ENCODE measurements at places on chromosomes 16 and 17.

DNA sequence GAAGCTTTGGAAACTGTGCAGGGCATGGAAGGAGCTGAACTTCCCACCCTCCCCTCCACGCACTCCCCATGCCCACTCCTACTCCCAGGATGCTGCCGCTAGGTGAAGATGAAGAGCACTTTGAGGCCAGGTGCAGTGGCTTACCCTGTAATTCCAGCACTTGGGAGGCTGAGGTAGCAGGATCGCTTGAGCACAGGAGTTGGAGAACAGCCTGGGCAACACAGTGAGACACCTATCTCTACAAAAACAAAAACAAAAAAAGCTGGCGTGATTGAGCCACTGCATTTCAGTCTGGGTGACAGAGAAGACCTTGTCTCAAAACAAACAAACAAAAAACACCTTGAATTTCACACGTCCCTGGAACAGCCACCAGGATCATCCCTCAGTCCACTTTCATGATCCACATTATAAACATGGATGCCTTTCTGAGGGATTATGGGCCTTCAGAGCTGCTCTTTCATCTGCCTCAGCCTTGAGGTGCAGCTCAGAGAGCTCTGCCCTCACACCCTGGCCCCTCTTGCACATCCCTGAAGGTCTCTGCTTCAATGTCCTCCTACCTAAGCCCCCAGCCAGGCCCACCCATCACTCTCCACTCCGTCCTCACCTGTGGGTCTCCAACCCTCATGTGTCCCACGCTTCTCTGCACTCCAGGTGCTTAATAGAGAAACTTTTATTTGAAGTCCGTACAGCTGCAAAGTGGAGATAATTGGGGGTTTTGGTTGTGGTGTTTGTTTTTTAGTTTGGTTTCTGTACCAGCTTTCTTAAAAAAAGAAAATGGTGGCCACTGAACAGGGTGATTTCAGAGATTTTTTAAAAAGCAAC, 25.8 kb downstream of the PHB1 start:
- no peak for DNase-seq

GRCh38 chr17:19292377-19292711, 55.2 kb downstream of the EPN2 start:
- DNase-seq = no peak

DNA sequence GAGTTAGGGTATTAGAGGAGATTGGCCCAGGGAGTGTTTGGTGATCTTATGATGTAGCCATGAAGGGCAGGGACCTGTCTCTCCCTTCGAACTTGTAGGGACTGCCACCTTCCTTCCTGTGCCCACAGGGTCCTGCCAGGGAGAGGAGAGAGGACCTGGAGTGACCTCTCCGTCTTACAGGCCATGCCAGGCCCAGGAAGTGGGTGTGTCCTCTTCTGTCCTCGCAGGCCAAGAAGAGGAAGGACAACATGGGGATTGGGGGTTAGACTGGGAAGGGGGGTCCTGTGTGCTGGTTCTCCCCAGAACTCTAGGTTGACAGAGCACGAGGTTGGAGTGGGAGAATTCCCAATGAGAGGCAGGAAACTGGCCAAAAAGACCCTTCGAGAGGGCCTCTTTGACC, 43.4 kb upstream of the TAC4 start:
- DNase-seq = no peak

GRCh38 chr17:39223907-39224777, 1.6 kb downstream of the STAC2 start:
- no peak for DNase-seq

GRCh38 chr16:89737341-89738071, 16.2 kb downstream of the ZNF276 start:
- no peak for DNase-seq

DNA sequence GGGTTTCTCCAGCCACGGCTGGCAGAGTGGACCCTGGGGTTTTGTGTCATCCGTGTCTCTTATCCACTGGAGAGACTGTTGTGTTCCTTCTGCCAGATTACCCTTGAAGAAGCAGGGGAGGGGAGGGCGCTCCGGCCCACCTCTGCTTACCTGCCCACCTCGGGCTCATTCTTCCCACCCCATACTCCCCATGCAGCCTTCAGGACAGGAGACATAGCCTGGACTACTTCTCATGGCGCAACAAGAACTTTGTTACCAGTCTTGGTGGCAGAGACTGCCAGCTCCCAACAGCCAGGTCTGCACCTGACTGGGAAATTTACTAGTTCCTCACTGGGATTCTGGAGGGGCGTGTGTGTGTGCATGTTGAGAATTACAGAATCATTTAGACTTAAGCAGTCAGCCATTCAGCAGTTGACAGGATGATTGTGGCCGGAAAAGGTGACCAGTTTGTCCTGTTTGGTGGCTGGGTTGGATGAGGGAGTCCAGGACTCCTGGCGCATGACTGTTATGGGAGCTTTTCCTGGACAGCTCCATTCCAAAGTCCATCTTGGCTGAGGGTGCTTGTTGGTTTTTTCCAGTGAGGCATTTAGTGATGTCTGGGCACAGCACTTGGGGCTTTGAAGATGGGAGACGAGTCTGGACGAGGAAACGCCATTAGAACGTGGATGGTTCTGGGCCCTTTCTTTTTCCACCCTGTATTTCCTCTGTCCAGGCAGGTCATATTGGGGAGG, 8.7 kb downstream of the GSE1 start:
- DNase-seq = no peak

DNA sequence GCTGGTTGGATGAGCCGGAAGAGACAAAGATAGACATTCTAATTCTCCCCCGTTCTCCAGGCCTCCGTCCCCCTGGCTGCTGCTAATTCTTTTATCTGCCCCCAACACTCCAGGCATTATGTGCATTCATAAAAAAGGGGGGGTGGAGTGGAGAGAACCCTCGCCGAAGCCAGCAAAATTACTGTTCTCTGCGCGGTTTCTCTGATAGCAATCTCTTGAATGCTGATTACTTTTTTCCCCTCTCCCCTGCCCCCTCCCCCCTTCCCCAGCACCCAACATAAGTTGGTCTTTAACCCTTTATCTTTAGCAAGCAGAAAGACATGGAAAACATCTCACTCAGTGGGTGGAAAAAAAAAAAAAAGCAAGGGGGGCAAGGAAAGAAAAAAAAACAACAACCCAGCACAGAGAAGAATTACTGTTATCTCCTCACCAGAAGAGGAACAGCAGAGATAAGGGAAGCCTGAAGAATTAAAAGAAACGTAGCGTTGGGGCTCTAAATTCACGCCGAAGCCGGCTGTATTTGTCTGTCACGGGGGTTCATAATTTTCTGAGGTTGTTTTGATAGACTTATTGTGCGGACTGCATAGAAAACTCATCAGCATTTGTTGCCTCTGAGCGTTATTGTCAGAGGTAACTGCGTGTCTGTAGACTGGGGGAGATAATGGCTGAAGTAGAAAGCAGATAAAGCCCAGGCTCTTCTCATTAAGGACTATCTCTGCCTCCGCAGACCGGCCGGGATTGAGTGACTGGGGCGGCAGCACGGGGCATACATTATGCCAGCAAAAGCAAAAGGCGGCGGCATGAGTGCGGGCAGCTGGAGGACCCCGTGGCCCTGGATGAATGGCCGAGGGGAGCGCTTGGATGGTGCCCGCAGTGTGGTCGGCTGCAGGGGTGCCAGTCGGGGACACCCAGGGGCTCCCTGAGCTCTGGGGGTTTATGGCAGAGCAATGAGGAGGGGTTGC, 126.9 kb downstream of the MRM1 start:
- DNase-seq = no peak

- DNase-seq = no peak
Measured at GRCh38 chr16:85752511-85753420, 1.9 kb upstream of the C16orf74 start.

DNA sequence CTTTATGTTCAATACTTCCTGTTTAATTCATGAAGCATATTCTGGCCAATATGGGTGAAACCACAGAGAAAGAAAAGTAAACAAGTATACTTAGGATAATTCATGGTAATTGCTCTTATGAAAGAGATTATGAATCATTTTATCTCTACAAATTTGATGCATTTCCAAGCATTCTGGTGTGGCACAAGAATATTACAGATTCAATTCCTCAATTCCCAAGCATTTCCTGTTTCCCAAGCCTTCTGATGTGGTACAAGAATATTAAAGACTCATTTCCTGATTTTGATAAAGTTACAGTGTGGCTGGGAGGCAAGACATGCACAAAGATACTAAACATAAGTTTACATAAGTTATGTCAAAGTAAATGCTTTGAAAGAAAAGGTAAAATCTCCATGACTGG, 126.1 kb upstream of the NUDT7 start:
- no peak for DNase-seq

GRCh38 chr17:2406271-2406902, 5.5 kb upstream of the MNT start:
- no peak for DNase-seq

GRCh38 chr17:68973098-68973846, 18.1 kb upstream of the ABCA8 start:
- peak; percentile 29 for DNase-seq

DNA sequence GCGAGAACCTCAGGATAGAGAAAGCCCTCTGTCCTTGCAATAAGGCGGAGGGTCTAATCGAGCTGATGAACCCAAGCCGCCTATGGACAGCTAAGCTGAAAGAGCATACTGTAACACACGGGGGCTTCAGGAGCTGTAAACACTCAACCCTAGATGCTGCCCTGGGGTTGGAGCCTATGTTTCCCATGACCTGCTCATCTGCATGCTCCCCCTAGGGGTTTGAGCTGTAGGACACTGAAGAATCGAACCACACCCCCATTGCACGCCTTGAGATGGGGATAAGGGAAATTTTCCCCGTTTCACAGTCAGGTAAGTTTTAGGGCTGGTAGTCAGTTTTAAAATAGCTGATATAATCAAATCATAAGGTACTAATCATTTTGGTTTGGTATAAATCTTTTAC, 675.6 kb upstream of the CDH8 start:
- DNase-seq = no peak

- no peak for DNase-seq
Measured at GRCh38 chr17:1398931-1399678, 917 bp downstream of the YWHAE start.

- no peak for DNase-seq
Measured at GRCh38 chr16:4788489-4788889, 344 bp upstream of the SEPTIN12 start.

GRCh38 chr17:74383141-74383540, 15.8 kb downstream of the GPR142 start:
- no peak for DNase-seq

DNA sequence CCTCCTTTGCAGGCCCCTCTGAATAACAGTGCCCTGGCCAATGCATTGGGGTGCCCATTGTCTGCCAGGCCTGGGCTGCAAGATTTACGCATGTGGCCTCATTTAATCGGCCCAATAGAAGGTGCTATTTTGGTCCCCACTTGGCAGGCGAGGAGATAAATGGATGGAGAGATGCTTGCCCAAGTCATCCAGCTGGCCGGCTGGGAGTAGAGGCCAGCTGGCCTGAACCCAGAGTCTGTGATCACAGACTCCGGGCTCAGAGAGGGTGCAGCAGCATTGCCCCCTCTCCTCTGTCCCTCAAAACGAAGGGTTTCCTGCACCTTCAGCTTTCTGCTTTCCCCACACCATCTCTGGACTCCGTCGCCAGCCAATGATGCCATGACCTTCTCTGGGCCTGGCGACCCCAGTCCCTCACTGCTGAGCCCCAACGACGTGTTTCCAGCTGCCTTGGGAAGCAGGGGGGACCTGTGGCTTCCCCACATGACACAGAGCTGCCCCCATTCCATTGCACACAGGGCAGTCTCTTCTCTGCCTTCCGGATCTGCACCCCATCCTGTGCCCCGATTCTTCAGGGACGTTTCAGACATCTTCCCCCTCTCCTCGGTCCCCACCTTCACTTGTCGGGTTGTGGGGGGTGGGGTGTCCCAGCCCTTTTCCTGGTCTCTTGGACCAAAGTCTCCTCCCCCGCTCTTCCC, 3.5 kb upstream of the ADGRG1 start:
- DNase-seq = no peak

DNA sequence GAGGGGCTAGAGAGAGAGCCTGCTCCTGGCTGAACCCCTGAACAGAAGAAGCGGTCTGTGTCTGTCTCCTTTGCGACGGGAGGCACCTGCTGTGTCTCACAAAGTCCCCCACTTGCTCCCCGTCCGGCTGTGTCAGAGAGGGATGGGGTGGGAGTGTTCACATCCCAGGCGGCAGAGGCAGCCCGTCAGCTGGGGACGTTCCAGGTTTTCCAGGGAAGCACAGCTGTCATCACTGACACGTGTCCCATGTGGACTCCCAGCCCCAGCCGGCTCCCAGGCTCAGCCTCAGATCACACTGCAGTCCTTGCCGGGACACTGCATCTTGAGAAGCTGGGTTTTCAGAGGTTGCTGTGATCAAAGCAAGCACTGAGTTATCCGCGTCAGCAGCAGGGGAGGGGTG, 1.6 kb downstream of the TELO2 start:
- DNase-seq = no peak

GRCh38 chr16:58543685-58544084, 28.4 kb downstream of the SETD6 start:
- no peak for DNase-seq

- DNase-seq = peak; percentile 35
Measured at GRCh38 chr17:15278380-15278779, 13.3 kb upstream of the PMP22 start.

DNA sequence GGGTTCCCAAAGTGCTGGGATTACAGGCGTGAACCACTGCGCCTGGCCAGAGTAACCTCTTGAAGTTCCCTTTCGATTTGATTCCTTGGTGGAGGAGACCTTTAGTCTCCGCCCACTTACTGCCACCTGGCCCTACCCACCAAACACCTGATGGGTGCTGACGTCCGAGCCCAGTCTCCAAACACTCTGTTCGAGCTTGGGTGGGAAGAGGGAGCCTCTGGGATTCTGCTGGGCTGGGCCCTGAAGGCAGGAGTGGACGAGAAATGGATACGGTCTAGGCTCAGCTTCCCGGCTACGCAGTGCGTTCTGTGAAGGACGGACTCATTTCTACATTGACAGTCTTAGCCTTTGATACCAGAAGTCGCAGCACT, 870 bp upstream of the ITGA3 start:
- DNase-seq = peak; percentile 70

GRCh38 chr17:60165223-60165622, 15.4 kb downstream of the CA4 start:
- DNase-seq = no peak

DNA sequence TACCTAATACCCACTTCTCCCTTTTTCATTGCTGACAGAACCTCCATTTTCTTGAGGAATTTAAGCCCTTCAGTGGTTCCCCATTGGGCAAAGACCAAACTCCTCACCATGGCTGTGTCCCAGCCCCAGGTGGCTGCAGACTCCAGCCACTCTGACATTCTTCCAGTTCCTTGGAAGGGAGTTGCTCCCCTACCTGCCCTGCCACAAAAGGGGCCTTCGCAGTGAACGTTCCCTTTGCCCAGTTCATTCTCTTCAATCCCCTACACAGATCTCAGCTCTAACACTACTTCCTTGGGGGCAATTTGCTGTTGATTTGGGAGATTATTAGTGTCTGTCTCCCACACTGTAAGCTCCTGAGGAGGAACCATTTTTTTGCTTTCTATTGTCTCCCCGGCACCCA, 3.2 kb upstream of the AKTIP start:
- DNase-seq = no peak

DNA sequence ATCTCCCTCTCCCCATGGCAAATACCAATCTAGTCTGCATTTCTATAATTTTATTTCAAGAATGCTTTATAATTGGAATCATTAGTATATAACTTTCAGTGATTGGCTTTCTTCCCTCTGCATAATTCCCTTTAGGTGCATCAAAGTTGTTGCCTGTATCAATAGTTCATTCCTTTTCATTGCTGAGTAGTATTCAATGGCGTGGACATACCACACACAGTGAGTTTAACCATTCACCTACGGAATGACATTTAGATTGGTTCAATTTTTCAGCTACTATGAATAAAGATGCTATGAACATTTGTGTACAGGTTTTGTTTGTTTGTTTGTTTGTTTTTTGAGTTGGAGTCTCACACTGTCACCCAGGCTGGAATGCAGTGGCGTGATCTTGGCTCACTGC, 9.7 kb downstream of the OTOA start:
- no peak for DNase-seq

Measured in kidney glomerular epithelial cell (primary cell).